ENCODE measurements at places on chromosomes 16 and 17. TPM values are rescaled to one million over a fixed set of nuclear protein-coding genes. Genes with fewer than 3 reads are reported as not detected.

SLC5A2 gene
- 0.76 TPM for polyA plus RNA-seq

DNAI2 gene
- polyA plus RNA-seq = not detected

CCL8 gene
- 2.4 TPM for polyA plus RNA-seq

TMEM97 gene
- 38.2 TPM for polyA plus RNA-seq

TP53TG3 gene
- not detected for polyA plus RNA-seq

PRAC2 gene
- polyA plus RNA-seq = not detected

Measured in stomach (tissue), 19 donors.